ENCODE measurements at places on chromosomes 5 and 9. TPM values are rescaled to one million over a fixed set of nuclear protein-coding genes. Genes with fewer than 3 reads are reported as not detected.

GRCh38 chr5:45601424-45601823 lies 94.8 kb downstream of the HCN1 start:
- no peaks in the 10 kb centered on the region for H3K27me3 ChIP-seq
- H3K4me1 ChIP-seq: no peaks in the 10 kb centered on the region
- H3K4me3 ChIP-seq: no peak overlapping the region
- H3K27ac ChIP-seq: no peak overlapping the region
- no peak for DNase-seq
- H3K36me3 ChIP-seq: no peaks in the 10 kb centered on the region

Gene PCDHA12
- not detected for total RNA-seq

- no peak overlapping the region for H3K4me3 ChIP-seq
- no peaks in the 10 kb centered on the region for H3K36me3 ChIP-seq
- H3K27ac ChIP-seq: no peak overlapping the region
Measured at GRCh38 chr5:52392321-52392720, 395.4 kb upstream of the ITGA1 start.

DNA sequence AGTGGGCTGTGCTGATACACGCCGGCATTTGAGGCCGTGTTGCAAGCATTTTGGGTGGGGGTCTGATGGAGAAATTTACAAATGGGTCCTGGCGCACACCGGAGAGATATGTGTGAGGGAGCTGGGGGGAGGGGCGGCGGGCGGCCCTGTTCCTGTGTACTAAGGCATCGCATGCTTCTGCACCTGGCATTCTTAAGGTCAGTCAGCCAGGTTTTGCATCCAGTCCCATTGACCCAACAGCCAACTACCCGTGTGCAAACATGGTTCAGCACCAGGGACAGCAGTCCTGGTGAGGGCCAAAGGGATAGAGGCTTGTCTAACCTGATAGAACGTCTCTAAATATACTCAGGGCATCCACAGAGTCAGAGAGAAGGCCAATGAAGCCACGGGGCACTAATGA lies 839 bp downstream of the GABRG2 start:
- DNase-seq: peak; percentile 2
- H3K27ac ChIP-seq: no peak overlapping the region
- peaks cover 20% of the 10 kb centered on the region for H3K27me3 ChIP-seq
- no peaks in the 10 kb centered on the region for H3K4me1 ChIP-seq
- no peak overlapping the region for H3K4me3 ChIP-seq
- H3K36me3 ChIP-seq: no peaks in the 10 kb centered on the region

- H3K4me3 ChIP-seq: no peak overlapping the region
- H3K27me3 ChIP-seq: peaks cover 42% of the 10 kb centered on the region
- H3K27ac ChIP-seq: no peak overlapping the region
- no peaks in the 10 kb centered on the region for H3K36me3 ChIP-seq
- peaks cover 14% of the 10 kb centered on the region for H3K4me1 ChIP-seq
Measured at GRCh38 chr9:21795483-21795882, 7.0 kb upstream of the MTAP start.

DNA sequence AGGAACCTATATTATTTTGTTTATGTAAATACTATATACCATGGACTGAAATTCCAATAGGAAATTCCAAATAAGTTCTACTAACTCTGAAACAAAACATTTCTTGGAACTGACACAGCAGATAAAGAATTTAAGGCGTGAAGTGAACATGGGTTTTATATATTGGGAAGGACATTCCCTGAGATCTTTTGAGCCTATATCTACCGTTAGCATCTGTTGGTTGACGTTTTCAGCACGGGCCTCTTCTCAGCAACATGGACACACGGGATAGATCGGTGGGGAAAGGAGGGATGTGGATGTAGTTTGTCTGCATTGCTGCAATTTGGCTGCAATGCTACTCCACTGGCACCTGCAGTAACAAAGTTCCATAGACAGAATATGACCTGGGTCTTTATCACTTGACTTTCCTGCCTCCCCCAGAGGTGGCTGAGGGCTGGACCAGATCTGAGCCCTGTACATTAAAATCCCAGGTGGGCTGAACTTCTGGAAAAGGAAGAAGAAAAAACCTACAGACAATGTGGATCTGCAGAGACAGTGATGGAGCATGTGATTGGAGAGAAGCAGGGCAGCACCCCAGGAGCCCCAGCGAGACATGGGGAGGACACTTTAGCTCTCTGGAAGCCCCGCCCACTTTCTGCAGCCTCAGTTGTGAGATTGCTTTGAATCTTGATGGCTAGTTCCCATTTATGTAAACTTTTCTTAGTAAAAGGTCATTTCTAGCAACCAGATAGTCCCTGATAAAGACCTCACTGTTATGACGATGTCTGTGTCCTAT lies 91.2 kb upstream of the CPEB4 start:
- H3K4me1 ChIP-seq: no peaks in the 10 kb centered on the region
- no peaks in the 10 kb centered on the region for H3K27me3 ChIP-seq
- H3K4me3 ChIP-seq: no peak overlapping the region
- DNase-seq: no peak
- H3K36me3 ChIP-seq: no peaks in the 10 kb centered on the region

DNA sequence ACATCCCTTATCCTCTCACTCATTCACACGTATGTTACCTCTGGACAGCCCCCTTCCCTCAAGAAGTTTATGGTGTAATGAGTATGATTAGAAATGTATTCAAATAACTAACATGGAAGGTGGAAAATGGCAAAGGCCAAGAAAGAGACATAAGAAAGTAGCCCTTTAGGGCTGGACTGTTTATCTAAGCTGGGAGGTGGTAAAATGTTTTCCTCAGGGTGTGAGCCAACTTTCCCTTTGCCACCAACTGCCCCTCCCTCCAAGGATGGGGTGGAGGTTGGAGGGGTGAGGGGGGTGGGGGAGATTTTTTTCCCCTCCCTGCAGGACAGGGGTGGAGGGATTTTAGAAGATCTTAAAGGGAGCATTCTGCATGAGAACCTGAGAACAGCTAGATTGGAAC lies 8.2 kb downstream of the SLC45A2 start:
- H3K27me3 ChIP-seq: peaks cover 5% of the 10 kb centered on the region
- H3K36me3 ChIP-seq: no peaks in the 10 kb centered on the region
- DNase-seq: no peak
- no peak overlapping the region for H3K27ac ChIP-seq
- peaks cover 8% of the 10 kb centered on the region for H3K4me1 ChIP-seq

- peaks cover 7% of the 10 kb centered on the region for H3K27me3 ChIP-seq
- no peaks in the 10 kb centered on the region for H3K4me1 ChIP-seq
- DNase-seq: no peak
- H3K36me3 ChIP-seq: no peaks in the 10 kb centered on the region
Measured at GRCh38 chr9:94697972-94698581, 28.4 kb upstream of the AOPEP start.

DNA sequence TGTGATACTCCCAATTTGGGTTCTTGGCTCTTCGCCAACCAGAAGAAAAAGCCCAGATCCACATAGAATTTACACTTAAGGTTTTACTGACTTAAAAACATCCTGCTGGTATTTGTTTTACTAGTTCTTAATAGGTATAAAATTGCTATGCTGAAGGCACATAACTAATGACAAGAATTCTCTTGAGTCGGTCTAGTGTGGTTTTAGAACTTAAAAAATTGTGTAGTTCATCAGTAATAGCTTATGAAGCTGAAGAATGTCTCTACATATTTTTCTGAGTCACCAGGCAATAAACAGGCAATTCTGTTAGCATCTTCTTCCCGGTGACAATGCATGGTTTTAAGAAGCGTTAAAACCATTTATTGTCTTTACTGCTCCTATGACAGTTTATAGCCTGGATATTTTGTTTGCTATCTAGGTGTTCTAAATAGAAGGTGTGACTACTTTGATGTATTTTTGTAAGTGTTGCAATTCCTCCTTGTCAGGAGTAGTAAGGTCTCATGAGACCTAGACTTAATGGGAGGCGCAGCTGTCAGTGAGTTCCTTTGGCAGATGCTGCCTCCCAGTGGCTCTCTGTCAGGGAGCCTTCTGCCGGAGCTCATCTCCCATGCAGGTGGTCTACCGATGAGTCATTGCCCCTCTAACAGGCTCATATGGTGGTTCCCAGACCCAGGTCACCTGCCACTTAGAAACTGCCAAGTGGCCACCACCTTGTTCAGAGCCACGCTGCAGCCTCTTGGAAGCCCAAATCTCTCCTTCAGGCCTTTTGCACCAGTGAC lies 173.8 kb downstream of the MAST4 start:
- peaks cover 3% of the 10 kb centered on the region for H3K27me3 ChIP-seq
- no peaks in the 10 kb centered on the region for H3K36me3 ChIP-seq
- peak; percentile 4 for DNase-seq

GRCh38 chr9:98805506-98806272 lies 1.8 kb upstream of the GALNT12 start:
- H3K4me3 ChIP-seq: no peak overlapping the region
- peaks cover 10% of the 10 kb centered on the region for H3K27me3 ChIP-seq
- DNase-seq: no peak
- peaks cover 27% of the 10 kb centered on the region for H3K4me1 ChIP-seq

Measured in activated naive CD8-positive, alpha-beta T cell treated with anti-CD3 and anti-CD28 coated beads for 36 hours (primary cell).